ENCODE measurements at places on chromosomes 6 and 20.

DNA sequence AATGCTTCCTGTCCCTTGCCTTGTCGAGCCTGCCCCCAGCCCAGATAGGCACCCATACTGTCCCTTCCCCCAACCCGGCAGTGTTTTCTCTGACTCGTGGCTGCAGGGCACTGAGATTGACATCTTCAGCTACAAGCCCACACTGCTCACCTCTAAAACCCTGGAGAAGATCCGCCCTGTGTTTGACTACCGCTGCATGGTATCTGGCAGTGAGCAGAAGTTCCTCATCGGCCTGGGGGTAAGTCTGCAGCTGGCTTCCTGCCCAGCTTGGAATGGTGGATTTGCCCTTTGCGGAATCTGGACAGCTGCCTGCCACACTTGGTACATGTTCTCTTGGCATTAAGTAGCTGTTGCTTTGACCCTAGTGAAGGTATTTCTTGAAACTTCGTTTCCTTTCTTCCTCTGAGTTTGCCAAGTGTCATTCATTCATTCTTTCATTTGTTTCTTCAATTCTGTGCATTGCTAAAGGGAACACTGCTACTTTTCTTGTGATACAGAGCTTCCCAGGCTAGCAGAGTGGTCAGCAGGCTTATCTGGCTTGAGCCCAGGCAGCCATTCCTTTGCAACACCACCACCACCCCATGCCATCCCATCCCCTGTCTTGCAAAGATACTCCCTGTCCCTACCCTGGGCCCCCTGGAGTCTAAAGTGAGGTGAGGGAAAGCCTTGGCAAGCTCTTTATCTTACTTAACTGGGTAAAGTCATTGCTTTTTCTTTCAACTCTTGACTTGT lies 26.2 kb downstream of the CCDC167 start:
- no peak for DNase-seq

GRCh38 chr6:21556511-21556910 lies 37.0 kb upstream of the SOX4 start:
- DNase-seq, result no peak

- DNase-seq, result no peak
These were observed 108.6 kb upstream of the CITED2 start for GRCh38 chr6:139483079-139483478.

- no peak for DNase-seq
These were observed 20.6 kb upstream of the EPB41L2 start for GRCh38 chr6:131083687-131084086.

DNA sequence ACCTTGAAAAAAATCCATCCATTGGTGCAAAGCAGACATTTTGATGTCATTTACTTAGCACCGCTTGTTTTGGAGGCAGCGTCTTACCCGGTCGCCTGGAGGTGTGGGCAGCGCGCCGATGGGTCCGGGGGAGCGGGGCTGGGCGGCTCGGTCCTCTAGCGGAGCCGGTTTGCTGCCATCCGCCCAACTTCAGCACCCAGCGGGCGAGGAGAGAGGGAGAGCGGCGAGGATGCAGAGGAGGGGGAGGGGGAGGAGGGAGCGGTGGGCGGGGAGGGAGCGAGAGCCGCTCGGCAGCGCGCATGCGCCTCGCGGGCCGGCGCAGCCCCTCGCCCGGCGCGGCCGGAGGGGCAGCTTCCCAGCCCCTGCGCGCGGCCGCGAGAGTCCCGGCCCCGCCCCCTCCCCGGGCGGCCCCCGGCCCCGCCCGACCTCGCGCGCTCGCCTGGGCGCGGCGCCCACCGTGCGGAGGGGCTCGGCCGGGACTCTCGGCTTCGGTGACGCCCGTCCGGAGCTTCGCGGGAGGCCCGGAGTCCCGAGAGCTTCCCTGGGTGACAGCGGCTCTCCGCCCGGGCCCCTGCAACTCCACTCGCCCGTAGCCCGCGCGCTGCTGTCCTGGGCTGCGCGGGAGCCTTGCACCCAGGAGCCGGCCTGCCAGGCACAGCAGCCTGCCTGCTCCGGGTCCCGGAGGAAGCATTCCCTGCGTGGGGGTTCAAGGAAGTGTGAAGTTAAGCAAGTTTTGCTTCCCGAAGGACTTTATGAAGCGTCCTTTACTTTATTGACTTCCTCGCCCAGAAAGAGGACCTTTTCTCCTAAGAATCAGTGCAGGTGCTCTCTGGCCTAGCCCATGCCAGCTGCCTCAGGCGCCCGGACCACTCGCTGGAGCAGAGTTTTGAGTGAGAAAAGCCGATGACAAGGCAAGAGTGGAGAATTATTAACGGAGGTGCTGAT lies at the start of gene RGS17:
RGS17 (minus strand) TSS at position 246 of the 945 bp plus-strand sequence. CDS start 87,264 bp downstream, outside the sequence.
- DNase-seq, result no peak

- DNase-seq, result no peak
These were observed 54.4 kb downstream of the BMP7 start for GRCh38 chr20:57211908-57212533.

DNA sequence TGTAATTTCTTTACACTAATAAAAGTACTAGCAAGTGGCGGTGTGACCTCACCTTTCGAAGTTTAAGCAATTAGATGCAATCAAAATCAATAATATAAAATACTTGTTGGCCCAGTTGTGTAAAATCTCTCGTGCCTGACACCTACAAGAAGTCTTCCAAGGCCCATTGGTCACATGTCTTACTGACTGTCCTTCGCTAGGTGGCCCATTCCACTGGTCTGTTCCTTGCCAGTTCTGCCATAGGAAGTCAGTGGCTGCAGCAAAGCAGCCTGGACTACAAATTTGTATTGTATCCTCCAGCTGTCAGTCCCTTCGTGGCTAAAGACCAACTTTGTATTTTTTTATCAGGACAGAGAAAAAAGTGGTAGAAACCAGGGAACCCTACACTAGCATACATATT lies 61.8 kb downstream of the CYB5R4 start:
- DNase-seq, result no peak

- DNase-seq, result no peak
These were observed 76.6 kb downstream of the NCR2 start for GRCh38 chr6:41411961-41412360.

DNA sequence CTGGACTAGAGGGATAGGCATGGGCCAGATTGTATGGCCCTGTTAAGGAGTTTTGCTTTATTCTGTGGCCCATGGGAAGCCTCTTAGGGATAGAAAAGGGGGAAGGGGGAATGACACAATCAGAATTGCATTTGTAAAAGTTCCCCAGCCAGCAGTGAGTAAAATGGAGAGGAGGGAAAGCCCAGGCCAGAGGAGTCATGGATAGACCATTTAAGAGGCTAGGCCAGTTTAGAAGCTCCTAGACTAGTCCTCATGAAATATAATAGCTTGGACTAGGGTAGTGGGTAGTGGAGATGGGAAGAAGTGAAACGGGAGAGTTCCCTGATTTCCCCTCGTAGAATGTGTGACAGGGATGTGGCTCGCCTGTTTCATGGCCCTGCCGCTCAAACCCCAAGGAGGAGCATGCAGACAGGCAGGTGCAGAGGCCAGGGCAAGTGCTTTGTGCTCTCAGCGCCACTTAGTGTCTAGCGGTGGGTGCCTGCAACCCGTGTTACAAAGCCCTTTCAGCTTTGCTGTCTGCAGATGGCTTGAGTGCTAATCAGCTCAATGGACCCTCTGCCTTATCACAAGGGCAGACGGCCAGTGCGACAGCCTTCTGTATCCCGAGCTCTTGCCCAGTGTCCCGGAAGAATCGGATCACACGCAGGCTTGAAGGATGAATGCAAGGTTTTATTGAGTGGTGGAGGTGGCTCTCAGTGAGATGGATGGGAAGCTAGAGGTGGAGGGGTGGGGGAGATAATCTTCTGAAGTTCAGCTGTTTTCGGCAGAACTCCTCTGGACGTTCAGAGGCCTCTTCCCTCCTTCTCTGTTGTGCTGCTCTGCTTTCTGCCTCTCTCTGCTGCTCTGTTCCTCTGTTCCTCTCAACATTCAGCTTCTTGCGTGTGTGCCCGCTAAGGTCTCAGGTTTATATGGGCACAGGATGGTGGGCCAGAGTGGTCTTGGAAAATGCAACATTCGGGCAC lies 141.1 kb downstream of the CEP57L1 start:
- DNase-seq, result no peak

- DNase-seq, result no peak
These were observed 143.5 kb downstream of the PDE7B start for GRCh38 chr6:135994857-135995544.

- no peak for DNase-seq
These were observed 58.7 kb downstream of the INSM1 start for GRCh38 chr20:20426655-20426907.

DNA sequence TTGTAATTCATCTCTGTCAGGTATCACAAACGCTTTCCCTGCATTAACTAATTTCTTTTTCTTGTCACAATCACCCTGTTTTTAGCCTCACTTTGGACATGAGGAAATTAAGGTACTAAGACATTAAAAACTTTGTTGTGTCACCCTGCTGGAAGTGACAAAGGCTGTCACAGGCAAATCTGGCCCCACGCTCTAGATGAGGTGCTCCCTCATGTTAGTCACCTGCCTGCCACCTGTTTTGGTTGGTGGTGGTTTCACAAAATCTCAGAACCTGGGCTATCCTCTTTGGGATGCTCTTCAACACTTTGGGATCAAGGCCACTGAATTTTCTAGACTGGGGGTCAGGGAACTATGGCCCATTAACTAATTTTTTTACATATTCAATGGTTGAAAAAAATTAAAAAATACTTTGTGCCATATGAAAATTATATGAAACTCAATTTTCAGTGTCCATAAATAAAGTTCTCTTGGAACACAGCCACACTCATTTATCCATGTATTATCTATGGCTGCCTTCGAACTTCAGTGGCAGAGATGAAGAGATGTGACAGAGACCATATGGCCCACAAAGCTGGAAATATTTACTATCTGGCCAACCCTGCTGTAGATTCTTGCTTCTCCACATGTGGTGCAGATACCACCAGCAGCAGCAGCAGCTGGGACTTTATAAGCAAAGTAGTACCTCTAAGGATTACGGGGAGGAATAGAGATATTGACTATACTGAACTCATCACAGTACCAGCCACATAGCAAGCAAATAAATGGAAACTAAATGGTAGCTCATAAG lies 16.1 kb upstream of the TNFAIP3 start:
- DNase-seq, result no peak

GRCh38 chr20:62577490-62577836 lies 64.8 kb upstream of the SLCO4A1 start:
- DNase-seq, result no peak

DNA sequence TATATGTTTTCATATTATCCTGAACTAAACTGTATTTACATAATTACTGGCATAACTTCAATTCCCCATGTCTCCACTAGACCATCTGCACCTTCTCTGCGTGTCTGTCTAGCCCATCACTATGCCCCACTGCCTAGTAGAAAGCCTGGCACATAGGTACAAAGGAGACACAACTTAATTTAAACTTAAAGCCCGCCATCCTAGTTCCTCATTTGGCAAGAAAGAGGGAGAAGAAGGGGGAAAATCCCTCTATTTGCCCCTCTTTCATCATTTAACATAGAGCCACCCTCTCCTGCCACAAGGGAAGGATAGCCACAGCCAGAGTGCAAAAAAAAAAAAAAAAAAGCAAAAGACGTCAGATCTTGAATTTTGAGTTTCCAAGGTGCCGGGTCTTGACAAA lies 1.8 kb downstream of the PKIG start:
- DNase-seq, result no peak

- peak; percentile 58 for DNase-seq
These were observed 87.2 kb downstream of the FKBP5 start for GRCh38 chr6:35601331-35602132.

DNA sequence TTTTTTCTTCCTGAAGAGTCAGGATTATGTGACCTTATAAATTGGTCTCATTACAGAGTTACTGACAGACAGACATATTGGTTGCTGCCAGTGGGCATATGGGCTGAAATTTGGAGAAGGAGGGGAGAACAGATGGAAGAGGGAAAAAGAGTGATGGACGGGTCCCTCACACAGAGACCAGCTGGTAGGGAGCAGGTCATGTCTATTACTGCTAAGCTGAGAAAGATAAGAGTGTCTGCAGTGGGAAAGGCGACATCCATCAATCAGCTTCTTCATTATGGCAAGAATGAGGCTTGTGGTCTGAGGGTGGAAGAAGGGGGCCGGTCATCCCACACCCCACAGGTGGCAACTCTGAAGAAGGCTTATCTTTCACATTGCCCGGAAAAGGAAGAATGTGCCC lies 353.8 kb upstream of the RSPO3 start:
- DNase-seq, result no peak

- no peak for DNase-seq
These were observed 641 bp downstream of the ARFGEF2 start for GRCh38 chr20:48921883-48922820.

- no peak for DNase-seq
These were observed 30.3 kb downstream of the HACE1 start for GRCh38 chr6:104829183-104829958.

DNA sequence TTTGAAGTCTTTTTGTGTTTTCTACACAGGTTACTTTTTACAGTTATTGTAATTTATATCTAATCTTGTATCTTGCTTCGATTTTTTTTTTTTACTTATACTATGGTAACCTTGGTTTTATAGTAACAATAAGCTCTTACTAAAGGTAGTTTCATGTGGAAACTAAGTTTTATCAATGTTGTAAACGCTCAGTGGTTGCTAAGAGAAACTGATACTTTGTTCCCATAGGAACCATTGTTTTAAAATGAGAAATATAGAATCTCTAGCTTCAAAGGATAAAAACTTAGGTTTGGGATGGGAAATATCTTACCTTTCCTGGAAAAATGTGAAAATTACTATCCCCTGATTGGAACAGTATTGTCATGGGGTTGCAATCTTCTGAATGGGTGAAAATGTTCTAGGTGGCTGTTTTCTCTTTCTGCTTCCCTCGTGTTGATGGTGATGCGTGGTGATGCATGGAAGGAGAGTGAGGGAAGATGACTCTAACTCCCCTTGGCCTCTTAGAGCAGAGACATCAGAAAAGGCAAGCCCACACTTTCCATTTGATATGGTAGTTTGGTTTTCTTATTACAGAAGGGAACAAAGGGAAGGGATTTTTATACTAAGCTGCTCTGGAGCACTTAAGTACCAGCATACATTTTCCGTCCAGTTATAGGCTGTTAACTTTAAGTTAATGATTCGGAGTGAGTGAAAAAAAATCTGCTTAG lies 23.5 kb upstream of the BACH2 start:
- DNase-seq, result no peak

DNA sequence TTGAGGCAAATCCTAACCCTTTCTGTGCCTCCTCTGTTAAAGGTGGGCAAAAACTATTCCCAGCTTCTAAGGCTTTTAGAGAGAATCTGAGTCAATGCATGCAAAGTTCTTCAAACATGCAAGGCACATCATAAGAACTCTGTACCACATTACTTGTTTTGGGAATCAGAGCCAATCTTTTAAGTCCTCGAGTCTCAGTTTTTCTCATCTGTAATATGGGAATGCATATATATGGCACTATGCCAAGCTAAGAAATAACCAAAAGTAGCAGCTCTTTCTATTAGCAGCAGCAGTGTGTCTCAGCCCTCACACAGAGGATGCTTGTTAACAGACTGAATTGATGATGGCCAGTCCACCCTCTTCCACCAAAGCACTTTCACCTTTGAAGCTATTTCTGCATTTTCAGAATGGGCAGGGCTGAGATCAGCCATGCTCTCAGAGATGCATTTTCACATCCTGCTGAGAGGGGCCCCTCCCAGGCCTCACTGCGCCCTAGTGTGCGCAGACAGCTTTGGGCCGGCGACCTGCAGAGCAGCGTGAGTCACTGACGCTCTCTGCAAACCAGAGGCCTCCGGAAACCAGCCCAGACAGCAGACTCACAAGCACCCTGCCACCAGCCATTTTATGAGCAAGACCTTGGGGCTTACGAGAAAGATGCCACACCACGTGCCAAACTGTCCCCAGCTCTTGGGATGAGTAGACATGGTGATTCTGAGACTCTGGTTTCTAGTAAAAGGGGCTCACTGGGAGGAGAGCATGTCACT lies 138.0 kb downstream of the NFATC2 start:
- peak; percentile 84 for DNase-seq

GRCh38 chr6:90253631-90254030 lies 43.0 kb downstream of the BACH2 start:
- no peak for DNase-seq
